ENCODE measurements at places on chromosomes 3 and 15. TPM values are rescaled to one million over a fixed set of nuclear protein-coding genes. Genes with fewer than 3 reads are reported as not detected.

DNA sequence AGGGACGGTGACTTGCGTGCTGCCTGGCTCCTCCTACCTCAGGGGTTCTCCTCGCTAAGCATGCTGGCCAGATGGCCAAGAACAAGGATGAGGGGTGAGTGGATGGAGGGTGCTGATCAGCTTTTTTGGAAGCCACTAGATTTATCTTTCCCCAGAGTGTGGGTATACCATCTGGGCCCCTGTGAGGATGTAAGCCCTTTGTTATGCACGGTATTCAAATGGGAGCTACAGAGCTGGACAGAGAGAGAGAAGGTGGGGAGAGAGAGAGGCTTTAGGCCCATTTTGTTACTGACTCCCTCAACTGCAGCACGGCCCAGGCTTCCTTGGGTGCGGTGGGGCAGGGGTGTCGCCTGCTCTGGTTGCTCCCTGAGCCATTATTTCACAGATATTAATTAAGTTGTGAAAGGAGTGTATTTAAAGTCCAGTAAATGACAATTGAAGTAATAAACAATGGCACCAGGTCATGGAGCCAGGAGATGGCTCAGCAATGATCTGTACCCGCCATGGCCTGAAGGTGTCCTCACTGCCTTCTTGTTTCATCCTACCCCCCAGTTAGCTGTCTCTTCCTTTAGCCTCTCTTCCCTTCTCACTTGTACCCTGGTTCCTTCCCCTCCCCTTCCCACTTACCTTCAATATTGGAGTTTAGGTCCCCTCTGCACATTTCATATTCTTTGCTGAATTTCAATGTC is 158.0 kb downstream of the CLSTN2 start:
- no peak for DNase-seq

- no peak for DNase-seq
These were observed 196.3 kb upstream of the PLSCR5 start for GRCh38 chr3:146801492-146801891.

DNA sequence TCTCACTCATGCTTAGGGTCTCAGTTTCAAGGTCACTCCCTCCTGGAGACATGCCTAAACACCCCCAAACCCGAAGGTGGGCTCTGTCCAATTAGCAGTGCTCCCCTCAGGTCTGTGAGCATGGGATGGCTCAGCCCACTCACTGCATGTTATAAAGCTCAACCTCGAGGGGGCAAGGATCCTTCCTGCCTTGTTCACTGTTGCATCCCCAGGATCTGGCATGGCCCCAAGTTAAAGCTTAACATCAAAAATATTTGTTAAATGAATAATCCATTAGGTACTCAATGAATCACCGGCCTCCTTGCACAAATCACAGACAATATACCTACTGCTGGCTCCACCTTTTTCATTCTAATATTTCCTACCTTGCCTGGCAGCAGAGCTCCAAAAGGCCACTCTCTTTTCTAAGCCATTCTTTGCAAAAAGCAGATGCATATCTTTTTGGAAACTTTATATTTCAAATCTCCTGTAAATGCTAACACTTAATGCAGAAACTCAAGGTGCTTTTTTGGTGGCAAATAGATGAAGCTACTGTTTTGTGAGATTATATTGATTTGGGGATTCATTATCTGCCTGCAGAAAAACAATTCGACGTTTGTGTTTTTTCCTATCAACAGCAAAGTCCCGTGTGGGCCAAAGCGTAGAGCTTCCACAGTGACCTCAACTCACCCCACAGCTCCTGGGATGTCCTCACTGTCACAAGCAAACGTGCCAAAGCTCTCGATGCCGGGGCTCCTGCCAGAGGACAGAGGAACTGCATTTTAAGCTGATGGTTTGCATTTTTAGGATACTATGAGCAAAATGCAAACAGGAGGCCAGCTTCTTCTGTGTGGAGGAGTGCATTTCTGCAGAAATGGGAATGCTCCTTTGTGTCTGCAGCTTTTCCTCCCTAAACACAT is 35.4 kb downstream of the PCOLCE2 start:
- no peak for DNase-seq

DNA sequence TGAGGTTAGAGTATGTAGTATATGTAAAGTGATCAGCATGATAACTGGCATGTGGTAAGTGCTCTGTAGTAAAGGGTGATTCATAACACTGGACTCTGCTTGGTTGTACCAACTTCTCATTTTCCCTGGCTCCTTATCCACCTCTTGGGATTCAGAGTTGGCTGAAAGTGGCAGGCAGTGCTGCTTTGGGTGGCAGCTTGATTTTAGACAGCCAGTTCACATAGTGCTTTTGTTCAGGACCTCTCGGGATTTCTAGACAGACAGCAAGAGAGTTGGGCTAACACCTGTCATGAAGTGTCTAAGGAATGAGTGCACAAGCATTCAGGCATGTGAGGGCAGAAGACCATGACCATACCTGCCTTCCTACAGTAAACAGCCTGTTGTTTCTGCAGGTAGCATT is 69.0 kb downstream of the RBM6 start:
- DNase-seq, result no peak

DNA sequence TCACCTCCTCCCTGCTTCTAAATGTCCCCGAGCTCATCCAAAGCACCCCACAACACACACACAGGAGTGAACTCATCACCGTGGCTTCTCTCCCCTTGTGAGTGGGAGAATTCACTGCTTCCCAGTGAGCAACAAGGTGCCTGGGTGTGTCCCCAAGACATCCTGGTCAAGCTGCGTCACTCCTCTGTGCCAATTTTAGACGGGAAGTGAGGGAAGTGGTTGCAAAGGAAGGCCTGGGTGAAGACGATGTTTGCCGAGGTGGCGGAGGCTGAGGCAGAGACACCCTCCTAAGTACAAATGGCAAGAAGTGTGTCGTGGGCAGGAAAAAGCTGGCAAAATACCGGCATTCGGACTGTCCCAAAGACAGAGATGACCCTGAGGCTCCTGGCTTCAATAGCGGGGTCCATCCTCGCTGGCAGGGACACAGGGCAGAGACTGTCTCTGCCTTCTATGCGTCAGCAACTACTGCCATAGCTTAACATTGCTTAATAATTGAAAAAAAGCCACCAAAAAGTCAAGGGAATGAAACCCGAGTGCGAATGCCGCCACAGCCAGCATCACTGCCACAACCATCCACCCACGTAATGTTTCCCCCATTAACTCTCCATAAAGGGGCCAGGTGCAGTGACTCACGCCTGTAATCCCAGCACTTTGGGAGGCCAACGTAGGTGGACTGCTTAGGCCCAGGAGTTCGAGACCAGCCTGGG is 72.8 kb downstream of the VGLL4 start:
- no peak for DNase-seq

DNA sequence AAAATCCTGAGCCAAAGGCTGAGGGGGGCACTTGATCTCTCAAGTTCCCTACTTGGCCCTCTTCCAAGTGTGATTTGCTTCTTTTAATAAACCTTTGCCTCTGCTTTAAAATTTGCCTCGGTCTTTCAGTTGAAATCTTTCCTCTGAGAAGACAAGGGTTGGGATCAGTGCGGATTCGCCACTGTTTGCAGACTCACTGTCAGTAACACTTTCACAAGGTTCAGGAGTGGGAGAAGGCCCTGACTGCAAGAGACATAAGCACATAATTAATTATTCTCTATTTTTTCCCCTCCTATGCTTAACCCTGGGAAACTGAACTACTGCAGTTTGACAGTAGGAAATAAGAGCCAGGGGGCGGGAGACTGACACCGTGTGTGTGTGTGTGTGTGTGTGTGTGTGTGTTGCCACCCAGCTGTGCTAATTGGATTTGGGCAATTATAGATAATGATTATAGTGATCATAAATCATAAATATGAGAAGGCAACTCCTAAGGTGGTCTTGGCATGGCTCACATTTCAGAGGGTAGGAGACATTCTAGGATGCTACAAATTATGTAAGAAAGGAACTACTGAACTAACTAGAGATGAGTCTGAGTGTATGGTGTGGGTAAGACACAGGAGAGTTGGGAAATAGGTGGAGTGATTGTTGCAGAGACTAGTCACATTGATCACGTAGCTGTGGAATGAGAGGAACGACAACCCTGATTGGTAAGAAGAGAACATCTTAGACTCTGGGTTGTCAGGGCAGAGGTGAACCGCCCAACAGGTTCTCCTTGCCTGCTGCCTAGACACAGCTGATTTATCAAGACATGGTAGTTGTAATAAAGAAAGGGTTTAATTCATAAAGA is 5.5 kb upstream of the ZNF662 start:
- DNase-seq, result no peak

GRCh38 chr3:20391644-20392043 is 205.6 kb upstream of the SGO1 start:
- no peak for DNase-seq

DNA sequence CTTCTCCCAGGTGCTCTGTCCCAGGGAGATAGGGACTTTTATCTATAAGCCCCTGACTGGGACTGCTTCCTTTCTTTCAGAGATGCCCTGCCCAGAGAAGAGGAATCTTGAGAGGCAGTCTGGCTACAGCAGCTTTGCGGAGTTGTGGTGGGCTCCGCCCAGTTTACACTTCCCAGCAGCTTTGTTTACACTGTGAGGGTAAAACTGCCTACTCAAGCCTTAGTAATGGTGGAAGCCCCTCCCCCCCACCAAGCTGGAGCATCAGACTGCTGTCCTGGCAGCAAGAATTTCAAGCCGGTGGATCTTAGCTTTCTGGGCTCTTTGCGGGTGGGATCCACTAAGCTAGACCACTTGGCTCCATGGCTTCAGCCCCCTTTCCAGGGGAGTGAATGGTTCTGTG is 253.8 kb upstream of the ARL6 start:
- no peak for DNase-seq

DNA sequence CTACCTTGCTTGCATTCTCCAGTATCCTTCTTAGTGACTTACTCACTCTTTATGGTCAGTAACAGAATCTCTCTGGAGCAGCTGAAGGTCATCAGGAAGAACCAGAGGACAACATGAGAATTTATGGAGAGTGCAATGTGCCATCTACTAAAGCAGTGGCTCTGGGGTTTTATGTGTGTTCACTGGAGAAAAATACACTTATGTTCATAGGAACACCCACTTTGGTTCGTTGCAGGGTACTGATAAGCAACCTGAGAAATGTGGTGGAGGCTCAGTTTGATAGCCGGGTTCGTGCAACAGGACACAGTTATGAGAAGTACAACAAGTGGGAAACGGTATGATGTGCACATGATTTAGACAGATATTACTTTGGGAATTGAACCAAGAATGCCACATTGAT is 12.8 kb downstream of the CPB1 start:
- DNase-seq, result no peak

GRCh38 chr3:195020921-195021320 is 250.0 kb downstream of the XXYLT1 start:
- DNase-seq, result no peak

- DNase-seq, result no peak
These were observed 4.4 kb downstream of the KLF15 start for GRCh38 chr3:126352476-126353454.

The ARPIN gene
- total RNA-seq, result 13.0 TPM

The DAZL gene
- total RNA-seq, result not detected

The NME9 gene
- total RNA-seq, result not detected

The CLEC3B gene
- 0.11 TPM for total RNA-seq

The LRRIQ4 gene
- total RNA-seq, result 0.07 TPM

The SGO1 gene
- 5.4 TPM for total RNA-seq

The PTH1R gene
- 0.40 TPM for total RNA-seq

The GOLGA8N gene
- total RNA-seq, result 3.9 TPM

The IP6K1 gene
- 46.7 TPM for total RNA-seq

All from pulmonary artery endothelial cell (primary cell).